ENCODE measurements at places on chromosomes 16 and 17. TPM values are rescaled to one million over a fixed set of nuclear protein-coding genes. Genes with fewer than 3 reads are reported as not detected.
A peak's percentile ranks its signal among the peaks of the same experiment; 100 is the strongest.

DNA sequence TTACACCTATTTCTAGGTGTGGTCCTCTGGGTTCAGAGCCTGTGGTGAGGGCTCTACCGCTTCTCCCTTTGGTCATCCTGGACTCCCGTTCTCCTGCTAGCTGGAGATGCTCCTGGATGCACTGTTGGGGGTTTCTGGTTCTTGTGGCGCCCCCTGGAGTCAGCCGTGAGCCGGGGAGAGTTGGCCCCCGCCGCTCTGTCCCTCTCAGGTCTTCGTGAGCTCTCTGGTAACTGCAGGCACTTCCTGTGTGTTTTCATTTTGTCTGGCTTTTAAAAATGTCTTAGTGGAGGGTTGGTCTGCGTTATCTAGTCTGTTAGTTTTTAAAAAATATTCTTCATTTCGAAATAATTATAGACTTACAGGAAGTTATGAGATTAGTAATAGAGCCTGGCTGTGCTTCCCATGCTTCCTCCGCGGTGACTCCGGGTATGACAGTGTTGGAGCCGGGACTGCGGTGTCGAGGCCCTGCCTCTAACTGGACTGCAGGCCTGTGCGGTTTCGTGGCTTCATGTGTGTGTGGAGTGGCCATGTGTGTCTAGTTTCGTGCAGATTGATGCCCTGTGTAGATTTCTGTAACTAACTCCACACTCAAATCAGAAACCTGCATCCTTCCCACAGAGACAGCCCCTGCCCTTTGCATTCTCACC lies 78.0 kb upstream of the ZNF750 start:
- no peak for DNase-seq

DNA sequence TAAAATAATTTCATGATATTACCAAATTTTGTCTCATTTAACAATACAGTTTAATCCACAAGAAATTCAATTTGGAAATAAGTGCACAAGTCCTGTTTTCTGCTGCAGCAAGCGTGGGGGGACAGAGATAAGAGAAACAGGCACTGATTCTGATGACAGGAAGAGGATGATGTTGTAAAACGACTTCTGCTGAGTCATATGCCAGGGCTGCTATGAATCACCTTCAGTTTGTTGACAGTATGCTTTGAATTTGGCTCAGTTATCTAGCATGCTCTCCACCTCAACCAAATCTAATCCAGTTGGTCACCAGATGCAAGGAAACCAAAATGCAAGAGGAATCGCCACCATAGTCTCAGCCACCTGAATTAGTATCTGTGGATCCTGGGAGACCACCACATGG lies 244.1 kb upstream of the MON1B start:
- no peak for DNase-seq

- DNase-seq = no peak
Measured at GRCh38 chr17:43010667-43011308, 4.2 kb downstream of the IFI35 start.

- no peak for DNase-seq
Measured at GRCh38 chr17:72850410-72851118, 241.9 kb downstream of the SLC39A11 start.

GRCh38 chr16:71637398-71637797 lies 11.4 kb downstream of the MARVELD3 start:
- DNase-seq = no peak

GRCh38 chr17:59047616-59048015 lies 59.1 kb downstream of the TRIM37 start:
- no peak for DNase-seq

- peak; percentile 55 for DNase-seq
Measured at GRCh38 chr17:416293-417206, 63.9 kb upstream of the RPH3AL start.

DNA sequence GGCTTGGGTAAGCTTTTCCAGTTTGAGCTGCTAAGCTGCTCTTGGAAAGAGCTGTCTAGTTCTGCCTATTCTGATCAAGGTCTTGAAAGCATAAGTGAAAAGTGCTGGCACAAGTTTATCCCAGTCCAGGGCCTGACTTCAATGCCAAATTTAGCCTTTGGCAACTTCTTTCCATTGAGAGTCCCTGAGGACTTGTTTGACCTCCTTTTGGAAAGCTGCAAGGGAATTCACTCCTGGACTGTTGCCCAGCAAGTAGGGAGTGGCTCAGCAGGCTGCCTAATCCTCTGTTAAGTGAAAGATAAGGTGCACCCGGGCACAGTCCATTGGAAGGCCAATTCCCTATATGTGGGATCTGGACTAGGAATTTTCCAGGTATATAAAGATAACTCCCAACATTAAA lies 16.0 kb upstream of the TANC2 start:
- no peak for DNase-seq

DNA sequence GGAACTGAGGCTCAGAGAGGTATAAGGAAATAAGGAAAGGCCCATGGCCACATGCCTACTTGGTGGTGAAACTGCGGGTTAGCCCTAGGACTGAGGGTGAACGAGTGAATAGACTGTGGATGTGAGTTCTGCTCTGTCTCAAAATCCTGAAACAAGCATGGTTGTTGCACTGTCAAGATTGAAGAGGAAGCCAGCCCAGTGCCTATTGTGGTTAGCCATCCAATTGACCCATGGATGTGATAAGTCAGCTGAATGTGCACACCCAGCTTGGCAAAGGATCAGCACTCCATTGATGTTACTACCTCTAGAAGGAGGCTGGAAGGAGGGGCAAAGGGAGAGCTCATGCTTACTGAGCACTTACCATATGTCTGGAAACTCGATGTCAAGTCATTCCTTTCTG lies 4.5 kb downstream of the TMEM114 start:
- no peak for DNase-seq

- DNase-seq = no peak
Measured at GRCh38 chr16:70440009-70440692, 1.3 kb upstream of the ST3GAL2 start.

- no peak for DNase-seq
Measured at GRCh38 chr17:13244513-13244912, 226.7 kb upstream of the ELAC2 start.

GRCh38 chr16:17417740-17418139 lies 53.0 kb downstream of the XYLT1 start:
- DNase-seq = no peak

DNA sequence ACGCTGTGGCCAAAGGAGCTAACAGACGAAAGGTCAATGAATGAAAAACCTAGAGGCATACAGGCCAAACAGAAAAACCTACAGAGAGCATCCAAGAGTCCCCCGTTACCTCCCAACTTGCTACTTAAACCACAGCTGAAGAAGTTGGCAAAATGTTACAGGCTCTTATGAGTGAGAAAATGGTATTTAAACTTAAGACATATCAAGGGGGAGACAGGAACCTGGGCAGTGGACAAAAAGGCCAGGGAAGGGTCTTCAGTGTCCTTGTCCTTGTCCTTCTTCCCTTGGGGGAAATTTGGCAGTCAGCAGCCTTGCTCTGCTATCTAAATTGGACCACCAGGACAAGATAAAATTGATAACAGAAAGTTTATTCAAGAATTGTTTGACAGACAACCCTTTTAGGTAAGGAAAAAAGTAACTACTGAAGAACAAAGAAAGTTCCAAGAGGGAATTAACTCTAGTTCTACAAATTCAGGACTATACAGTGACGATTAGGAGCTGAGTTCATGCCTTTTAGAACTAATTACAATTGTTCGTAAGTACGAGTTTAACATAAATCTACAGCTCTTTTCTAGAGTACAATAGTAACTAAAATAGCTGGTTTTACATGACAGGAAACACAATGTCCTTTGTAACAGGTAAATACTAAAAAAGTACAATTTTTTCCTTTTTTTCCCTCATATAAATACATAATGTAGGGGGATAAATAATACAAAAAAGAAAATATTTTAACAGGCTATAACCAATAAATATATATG lies 3.8 kb upstream of the HOXB2 start:
- DNase-seq = no peak

GRCh38 chr17:42120770-42121769 lies at the start of gene KAT2A:
KAT2A (minus strand) TSS chr17:42121367; CDS start chr17:42121304, 63 bp downstream.
- no peak for DNase-seq

GRCh38 chr17:7046127-7046724 lies 2.3 kb upstream of the SLC16A11 start:
- no peak for DNase-seq

- no peak for DNase-seq
Measured at GRCh38 chr16:31194898-31195297, 7.7 kb downstream of the PYCARD start.

DNA sequence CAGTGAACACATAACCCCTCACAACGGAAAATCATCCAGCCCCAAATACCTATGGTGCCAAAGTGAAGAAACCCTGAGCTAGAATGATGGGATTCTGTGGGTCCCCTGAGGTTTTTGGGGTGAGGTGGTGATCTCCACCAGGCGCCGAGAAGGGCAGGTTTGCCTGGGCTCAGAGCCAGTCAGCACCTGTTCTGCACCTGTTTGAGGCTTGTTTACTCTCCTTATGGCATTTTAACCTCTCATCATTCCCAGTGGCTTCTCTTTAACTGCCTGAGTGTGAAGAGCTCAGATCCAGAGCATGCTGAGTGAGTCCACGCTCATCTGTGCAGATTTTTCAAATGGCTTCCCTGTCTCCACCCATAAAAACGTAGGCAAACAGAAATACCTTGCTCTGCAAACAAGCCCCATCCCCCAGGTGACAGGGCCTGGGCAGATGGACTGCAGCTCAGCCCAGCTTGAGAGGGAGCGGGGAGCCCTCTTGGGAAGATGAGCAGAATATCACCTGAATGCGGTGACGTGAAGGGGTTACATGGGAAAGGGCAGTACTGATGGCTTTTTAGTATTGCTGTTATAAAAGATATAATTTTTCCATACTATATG lies 40.1 kb upstream of the CLEC19A start:
- no peak for DNase-seq

DNA sequence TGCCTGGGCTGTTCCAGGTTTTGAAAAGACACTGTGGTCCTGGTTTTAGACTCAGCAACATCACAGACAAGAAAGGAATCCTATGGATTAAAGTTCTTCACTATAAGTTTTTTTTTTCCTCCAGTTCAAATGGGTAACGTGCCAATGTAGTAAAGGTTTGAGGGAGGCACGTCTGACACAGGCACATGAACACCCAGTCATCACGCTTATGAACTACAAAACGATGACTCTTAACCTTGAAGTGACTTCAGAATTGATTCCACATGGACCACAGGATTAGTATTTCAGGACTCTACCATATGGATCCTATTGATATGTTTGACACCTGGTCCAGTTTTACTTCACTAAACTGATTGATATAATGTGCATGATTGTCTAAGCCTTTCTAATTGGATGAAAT lies 2.3 kb downstream of the PRMT7 start:
- DNase-seq = no peak

DNA sequence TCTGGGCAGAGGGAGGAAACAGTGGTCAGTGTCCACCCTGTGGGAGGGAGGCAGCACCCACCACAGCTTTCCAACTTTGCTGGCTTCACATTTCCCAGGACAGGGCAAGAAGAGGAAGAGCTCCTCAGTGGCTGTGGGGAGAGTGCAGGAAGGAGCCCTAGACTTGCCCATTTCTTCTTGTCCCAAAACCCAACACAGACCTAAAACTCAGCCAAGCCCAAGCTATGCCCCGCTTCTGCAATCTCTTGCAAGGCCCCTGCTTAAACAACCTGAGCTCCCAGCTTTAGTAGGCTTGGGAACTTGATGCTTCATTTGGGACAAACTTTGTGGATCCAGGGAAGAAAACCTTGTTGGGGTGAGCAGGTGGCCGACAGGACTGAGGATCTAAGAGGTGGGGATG lies 173.8 kb downstream of the LGALS9B start:
- no peak for DNase-seq

DNA sequence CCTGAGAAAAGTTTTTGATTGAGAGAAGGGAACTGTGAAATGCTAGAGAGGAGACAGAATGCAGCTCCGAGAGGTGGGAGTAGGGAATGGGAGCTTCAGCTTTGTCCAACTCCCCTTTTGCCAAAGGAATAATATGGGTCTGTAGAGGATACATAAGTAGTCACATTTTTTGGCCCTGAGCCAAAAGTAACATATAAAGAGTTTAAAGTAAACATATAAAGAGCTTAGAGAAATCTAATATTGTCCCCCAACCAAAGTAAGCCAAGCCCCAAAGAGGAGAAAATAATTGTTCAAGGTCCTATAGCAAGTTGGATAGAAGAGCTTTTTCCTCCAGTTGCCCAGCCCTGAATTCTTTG lies 215.1 kb downstream of the TMEM114 start:
- DNase-seq = no peak

GRCh38 chr17:82041144-82041814 lies 3.8 kb upstream of the DCXR start:
- no peak for DNase-seq

DNA sequence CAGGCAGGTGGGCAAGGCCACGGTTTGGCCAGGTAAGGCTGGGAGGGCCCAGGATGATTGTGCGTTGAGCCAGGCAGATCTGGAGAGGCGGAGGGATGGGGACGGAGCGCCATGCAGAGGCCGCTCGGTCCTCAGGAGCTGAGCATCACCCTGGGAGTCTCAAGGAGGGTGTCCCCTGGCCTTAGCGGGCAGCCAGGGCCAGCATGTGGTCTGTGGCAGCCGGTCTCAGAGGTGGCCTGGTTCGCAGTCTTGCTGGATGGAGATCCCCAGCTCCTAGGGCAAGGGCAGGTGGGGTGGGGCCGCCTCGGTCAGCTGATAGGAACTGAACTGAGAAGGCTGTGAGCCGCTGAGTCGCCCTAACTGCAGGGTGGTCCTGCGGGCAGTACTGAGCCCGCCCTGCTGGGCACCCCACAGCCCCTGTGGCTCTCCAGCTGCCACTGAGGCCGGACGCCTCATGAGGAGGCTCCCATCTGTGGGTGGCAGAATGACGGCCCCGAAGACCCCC lies 11.6 kb upstream of the CDH15 start:
- DNase-seq = no peak

- no peak for DNase-seq
Measured at GRCh38 chr16:66135421-66135831, 231.1 kb upstream of the CDH5 start.

DNA sequence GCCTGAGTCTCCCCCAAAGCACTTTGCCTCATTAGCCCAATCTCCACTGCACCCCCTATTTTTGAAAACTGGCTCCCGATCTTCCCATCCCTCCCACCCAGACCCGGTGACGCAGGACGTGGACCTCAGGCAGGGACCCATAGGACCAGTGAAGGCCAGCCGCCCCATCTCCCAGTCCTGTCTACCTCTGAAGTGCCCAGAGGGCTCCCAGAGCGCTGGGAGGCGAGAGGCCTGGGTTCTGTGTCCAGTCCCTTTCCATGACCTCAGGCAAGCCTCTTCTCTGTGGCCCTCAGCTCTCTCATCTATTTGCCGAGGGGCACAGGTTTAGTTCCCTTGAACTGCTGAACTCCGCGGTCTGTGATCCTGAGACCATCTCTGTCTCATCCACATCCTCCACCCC lies 714 bp downstream of the TNS4 start:
- DNase-seq = no peak

CDH1 gene
- 1.1 TPM for total RNA-seq

CCL16 gene
- not detected for total RNA-seq

TVP23A gene
- 4.0 TPM for total RNA-seq

HBM gene
- 1.3 TPM for total RNA-seq

RNF222 gene
- 0.27 TPM for total RNA-seq

ABCC12 gene
- not detected for total RNA-seq

ARL5C gene
- total RNA-seq = 0.54 TPM

KRTAP1-1 gene
- total RNA-seq = not detected

SCGB1C2 gene
- total RNA-seq = not detected

KRTAP2-2 gene
- total RNA-seq = not detected

ZNF469 gene
- total RNA-seq = 2.2 TPM

TLCD3A gene
- 12.7 TPM for total RNA-seq

Data from hematopoietic multipotent progenitor cell (in vitro differentiated cells).